Activated effector memory CD4-positive, alpha-beta T cell treated with anti-CD3 and anti-CD28 coated beads, Interleukin-2, amount 50 U/mL, for 16 hours (primary cell): ENCODE measurements at places on chromosomes 7 and 10.
A peak's percentile ranks its signal among the peaks of the same experiment; 100 is the strongest.

DNA sequence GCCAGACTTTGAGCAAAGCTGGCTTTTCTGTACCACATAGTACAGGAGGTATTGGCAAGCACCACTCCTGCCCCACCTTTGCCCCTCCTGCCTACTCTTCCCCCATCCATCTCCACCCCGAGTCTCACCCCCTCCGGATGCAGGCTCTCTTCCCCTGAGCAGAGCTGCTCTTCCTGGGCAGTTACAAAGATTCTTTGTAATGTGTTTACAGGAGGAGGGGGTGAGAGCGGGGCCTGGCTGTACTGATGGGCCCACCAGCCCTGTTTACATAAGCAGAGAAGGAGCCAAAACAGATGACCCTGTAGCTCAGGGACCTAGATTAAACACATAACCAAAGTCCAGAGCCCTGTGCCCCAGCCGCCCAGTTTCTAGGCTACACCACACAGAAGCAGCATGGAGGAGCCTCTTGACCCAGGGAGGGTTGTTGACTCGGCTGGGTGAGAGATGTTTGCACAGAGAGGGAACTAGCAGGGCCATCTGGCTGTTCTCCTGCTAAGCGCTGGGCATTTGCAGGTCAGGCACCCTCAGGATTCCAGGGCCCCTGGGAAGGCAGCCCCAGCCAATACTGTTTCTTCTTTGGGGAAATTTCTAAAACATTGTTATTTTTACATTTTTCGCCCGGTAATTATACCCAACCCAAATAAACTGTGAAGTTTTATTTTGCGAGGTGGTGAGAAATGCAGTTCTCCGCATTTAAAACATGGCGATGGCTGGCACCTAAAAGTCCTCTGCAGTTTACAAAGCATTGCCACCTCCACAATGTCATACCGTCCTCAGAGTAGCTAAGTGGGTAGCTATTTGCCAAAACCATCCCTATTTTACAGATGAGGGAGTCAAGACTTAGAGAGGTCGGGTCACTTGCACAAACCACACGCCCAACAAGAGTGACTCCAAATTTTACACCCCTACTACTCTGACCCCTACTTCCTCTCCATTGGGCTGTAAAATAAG is 11.4 kb upstream of the ZKSCAN1 start:
- DNase-seq: no peak

DNA sequence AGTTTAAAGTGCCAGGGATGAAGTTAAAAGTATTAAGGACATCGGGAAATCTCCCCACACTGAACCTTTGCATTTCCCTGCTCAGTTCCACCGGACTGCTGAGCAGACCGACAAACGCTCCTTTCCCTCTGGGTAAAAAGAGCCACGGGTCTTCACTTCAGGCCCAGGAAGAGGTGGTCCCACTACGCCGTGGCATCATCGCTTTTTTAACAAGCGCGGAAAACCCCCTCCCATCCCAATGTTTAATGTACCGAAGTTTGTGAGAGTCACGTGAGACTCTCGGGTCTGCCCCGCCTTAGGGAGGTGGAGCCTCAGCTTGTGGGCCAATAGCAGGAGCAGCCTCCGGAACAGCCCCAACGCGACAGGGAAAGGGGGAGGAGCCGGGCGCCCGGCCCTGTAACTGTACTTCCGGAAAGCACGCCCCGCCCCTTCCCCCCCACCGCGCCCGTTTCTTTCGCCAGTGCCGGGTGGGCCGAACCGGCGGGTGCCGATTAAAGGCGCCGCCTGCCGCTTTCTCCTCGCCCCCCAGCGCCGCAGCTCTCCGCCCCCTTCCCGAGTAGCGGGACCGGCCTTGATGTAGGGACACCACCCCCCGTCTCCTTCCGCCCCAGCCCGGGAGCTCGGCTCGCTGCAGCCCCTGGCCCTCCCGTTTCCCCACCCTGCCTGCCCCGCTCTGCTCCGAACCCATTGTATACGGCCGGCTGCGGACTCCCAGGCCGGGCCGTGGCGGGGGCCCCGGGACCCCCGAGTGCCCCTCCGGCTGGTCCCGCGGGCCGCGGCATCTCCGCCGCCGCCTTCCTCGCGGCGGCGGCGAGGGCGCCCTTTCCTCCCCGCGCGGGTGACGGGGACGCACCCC is 2.2 kb upstream of the TRIM8 start:
- DNase-seq: peak; percentile 99

- no peak for DNase-seq
Observed at GRCh38 chr10:51162002-51162401, 87.7 kb downstream of the PRKG1 start.

- no peak for DNase-seq
Observed at GRCh38 chr10:77417359-77417758, 220.2 kb downstream of the KCNMA1 start.

DNA sequence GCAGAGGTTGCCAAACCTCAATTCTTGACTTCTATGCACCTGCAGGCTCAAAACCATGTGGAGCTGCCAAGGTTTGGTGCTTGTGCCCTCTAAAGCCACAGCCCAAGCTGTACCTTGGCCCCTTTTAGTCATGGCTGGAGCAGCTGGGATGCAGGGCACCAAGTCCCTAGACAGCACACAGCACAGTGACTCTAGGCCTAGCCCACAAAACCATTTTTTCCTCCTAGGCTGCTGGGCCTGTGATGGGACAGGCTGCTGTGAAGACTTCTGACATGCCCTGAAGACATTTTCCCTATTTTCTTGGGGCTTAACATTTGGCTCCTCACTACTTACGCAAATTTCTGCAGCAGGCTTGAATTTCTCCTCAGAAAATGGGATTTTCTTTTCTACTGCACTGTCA is 27.8 kb upstream of the LRRN3 start:
- no peak for DNase-seq
